ENCODE measurements at places on chromosomes 11 and 22. TPM values are rescaled to one million over a fixed set of nuclear protein-coding genes. Genes with fewer than 3 reads are reported as not detected.

The KRTAP5-9 gene
- total RNA-seq, result not detected

The RAG2 gene
- total RNA-seq, result not detected

The GAS2L1 gene
- not detected for total RNA-seq

The PRG2 gene
- total RNA-seq, result 1.4 TPM

The ATG2A gene
- total RNA-seq, result 24.1 TPM

The F2 gene
- 0.17 TPM for total RNA-seq

The GNG3 gene
- total RNA-seq, result not detected

The MPEG1 gene
- 0.11 TPM for total RNA-seq

The PRDM11 gene
- total RNA-seq, result 6.6 TPM

The MTA2 gene
- total RNA-seq, result 259 TPM

DNA sequence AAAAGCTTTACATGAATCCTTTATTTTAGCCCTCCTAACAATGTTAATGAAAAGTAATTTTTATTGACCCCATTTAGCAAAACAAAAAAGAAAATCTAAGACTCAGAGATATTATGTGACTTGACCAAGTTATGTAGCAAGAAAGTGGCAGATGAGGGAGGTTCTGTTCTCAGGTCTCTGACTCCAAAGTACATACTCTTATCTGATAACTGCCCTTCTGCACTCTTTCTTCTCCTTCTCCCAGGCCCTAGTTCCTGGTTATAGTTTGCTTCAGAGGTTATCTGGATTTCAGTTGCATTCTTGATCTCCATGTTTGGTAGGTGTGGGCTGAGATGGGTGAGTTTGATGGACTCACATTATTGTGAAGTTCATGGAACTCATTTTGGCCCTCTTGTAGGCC lies 4.5 kb downstream of the OR9Q2 start:
- H3K36me3 ChIP-seq, result no peaks in the 10 kb centered on the region
- peaks cover 12% of the 10 kb centered on the region for H3K27me3 ChIP-seq

- no peak for DNase-seq
- H3K4me3 ChIP-seq, result peak overlapping the region; percentile 79
- H3K4me1 ChIP-seq, result peaks cover 72% of the 10 kb centered on the region
- H3K36me3 ChIP-seq, result no peaks in the 10 kb centered on the region
Observed at GRCh38 chr11:96257972-96258934, 84.7 kb downstream of the MAML2 start.

- no peaks in the 10 kb centered on the region for H3K36me3 ChIP-seq
- H3K4me1 ChIP-seq, result no peaks in the 10 kb centered on the region
- no peaks in the 10 kb centered on the region for H3K27me3 ChIP-seq
- H3K27ac ChIP-seq, result no peak overlapping the region
- no peak for DNase-seq
Observed at GRCh38 chr22:20218326-20218872, 49.7 kb downstream of the RTN4R start.

DNA sequence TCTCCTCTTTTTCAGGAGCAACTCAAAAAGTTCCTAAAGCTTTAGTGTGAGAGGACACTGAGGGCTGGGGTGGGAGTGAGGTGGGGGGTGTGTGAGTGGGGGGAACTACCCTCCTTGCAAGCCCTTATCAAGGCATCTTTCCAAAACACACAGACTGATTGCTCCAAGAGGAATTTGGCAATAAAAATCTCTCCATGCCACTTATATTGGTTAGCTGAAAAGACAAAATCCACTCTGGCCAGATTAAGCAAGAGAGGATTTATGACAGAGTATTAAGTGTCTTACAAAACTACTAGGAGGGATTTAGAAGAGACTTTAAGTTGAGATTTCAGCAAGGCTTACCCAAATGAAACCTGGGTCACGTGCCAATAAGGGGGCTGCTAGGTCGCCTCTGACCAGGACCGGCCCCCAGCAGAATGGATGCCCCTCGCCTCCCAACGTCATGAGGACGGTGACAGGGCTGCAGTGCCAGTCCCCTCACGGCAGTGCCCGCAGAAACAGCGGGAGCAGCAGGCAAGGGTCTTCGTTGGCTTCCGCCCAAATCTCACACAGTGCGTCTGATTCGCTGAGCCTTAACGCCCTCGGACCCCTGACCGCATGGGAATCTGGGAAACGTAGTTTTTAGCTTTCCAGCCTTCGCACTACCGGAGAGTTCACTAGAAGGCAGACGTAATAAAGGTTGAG lies 22.1 kb upstream of the CTR9 start:
- no peak for DNase-seq
- H3K36me3 ChIP-seq, result no peaks in the 10 kb centered on the region
- no peak overlapping the region for H3K27ac ChIP-seq
- H3K27me3 ChIP-seq, result peaks cover 13% of the 10 kb centered on the region

- H3K27me3 ChIP-seq, result no peaks in the 10 kb centered on the region
- peak overlapping the region; percentile 32 for H3K4me3 ChIP-seq
- peaks cover 24% of the 10 kb centered on the region for H3K36me3 ChIP-seq
- H3K27ac ChIP-seq, result peak overlapping the region; percentile 93
- DNase-seq, result no peak
- H3K4me1 ChIP-seq, result peaks cover 35% of the 10 kb centered on the region
Observed at GRCh38 chr11:18332891-18333290, 10.5 kb downstream of the GTF2H1 start.

- DNase-seq, result no peak
- H3K27me3 ChIP-seq, result no peaks in the 10 kb centered on the region
- H3K27ac ChIP-seq, result no peak overlapping the region
- no peaks in the 10 kb centered on the region for H3K36me3 ChIP-seq
Observed at GRCh38 chr11:86941077-86941870, 13.9 kb downstream of the FZD4 start.

DNA sequence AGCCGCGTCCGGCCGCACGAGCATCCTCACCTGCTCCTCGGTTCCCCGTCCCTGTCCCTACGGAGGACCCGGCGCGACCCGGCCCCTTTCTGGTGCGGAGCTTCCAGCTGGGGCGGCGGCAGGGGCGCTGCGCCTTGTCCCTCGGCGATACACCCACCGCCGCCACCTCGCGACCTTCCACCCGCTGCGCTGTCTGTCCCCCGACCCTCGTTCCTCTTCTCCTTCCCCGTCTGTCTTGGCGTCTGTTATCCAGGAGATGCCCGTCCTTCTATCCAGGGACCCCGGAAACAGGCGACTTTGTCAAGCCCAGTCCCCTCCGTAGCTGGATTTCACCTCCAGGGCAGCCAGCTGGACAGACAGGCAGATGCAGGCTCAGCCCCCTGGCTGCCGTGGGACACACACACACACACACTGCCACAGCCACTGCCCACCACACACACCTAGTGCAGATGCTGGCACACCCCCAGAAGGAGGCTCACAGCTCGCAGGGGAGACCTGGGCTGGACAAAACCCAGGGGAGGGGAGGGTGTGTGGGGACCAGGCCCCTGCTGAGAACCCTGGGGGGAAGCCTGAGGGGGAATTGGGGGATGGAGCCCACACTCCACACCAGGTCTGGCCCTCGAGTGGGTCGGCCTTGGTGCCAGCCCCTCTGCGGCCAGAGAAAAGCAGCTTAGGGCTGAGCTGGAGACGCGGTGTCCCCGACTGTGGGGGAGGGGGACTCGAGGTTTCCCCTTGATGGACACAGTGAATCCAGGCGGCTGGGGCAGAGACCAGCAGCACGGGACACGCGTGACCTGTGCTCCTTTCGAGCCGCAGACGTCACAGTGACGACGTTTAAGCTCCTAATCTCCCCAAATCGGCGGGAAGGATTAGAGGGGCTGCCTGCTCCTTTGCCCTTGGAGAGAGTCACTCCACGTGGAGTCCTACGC lies 788 bp downstream of the DRD4 start:
- no peak for DNase-seq
- H3K4me3 ChIP-seq, result no peak overlapping the region
- H3K36me3 ChIP-seq, result no peaks in the 10 kb centered on the region
- no peak overlapping the region for H3K27ac ChIP-seq
- peaks cover 22% of the 10 kb centered on the region for H3K27me3 ChIP-seq

DNA sequence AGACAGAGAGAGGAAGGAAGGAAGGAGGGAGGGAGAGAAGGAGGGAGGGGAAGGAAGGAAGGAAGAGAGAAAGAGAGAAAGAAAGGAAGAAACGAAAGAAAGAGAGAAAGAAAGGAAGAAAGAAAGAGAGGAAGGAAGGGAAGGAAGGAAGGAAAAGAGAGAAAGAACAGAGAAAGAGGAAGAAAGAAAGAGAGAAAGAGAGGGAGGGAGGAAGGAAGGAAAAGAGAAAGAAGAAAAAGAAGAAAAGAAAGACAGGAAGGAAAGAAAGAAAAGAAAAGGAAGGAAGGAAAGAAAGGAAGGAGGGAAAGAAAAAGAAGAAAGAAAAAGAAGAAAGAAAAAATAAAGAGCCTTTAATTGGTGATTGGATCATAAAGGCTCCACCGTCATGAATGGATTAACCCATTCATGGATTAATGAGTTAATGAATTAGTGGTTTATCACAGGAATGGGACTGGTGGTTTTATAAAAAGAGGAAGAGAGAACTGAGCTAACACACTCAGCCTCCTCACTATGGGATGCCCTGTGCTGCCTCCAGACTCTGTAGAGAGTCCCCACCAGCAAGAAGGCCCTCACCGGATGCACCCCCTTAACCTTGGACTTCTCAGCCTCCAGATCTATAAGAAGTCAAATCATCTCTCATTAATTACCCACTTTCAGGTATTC lies 9.0 kb upstream of the PLAAT2 start:
- no peaks in the 10 kb centered on the region for H3K36me3 ChIP-seq
- no peak for DNase-seq
- peak overlapping the region; percentile 36 for H3K27ac ChIP-seq
- H3K4me1 ChIP-seq, result peaks cover 70% of the 10 kb centered on the region
- H3K27me3 ChIP-seq, result no peaks in the 10 kb centered on the region
- H3K4me3 ChIP-seq, result peak overlapping the region; percentile 13

GRCh38 chr22:26238596-26238995 lies 69.3 kb downstream of the SEZ6L start:
- H3K4me3 ChIP-seq, result no peak overlapping the region
- H3K27me3 ChIP-seq, result peaks cover 26% of the 10 kb centered on the region
- H3K27ac ChIP-seq, result no peak overlapping the region

DNA sequence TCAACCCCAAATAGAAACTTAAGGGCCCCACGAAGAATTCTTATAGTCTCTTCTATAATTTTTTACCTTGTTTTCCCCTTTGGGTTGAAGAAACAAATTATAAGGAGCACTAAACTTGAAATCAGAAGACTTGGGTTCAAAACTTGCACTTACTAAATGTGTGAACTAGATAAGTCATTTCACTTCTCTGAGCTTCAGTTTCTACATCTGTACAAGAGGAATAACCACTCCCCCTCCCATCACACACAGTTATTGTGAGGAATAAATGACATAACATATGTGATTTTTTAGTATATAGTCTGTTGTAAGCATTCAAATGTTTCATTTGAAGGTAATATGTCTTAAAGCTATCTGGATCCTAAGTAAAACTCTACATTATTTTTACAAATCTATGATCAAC lies 78.8 kb downstream of the LIF start:
- no peak for DNase-seq
- no peaks in the 10 kb centered on the region for H3K36me3 ChIP-seq
- no peak overlapping the region for H3K4me3 ChIP-seq
- H3K4me1 ChIP-seq, result no peaks in the 10 kb centered on the region
- H3K27ac ChIP-seq, result no peak overlapping the region
- peaks cover 8% of the 10 kb centered on the region for H3K27me3 ChIP-seq

DNA sequence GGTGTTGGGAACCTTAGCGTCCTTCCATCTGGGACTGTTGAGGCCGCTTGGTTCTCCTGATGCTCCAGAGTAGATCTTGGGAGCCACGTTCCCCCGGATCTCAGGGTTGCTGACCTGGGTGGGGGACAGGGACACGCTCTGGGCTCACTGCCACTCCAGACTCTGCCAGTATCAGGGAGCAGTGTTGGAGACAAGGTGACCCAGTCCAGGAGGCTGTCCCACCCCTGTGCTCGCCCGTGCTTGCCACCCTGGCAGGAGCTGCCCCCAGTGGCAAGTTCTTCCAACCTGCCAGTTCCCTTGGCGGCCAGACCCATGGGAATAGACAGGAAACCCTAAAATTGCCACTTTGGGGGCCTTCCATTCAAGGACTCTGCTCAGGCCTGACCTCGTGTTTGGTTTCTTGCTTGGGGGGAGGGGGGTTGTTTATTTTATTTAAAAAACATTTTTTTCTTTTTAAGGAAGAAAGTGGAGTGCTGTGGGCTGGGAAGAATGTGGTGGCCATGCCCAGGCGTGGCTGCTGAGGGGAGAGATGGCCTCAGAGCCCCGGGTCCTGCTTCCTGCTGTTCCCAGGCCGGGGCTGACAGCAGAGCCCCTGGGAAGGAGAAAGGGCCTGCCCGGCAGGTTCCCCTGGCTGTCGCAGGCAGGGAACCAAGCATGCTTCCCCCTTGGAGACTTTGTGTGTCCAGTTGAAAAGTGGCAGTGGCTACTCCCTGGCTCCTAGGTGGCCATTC lies 7.2 kb downstream of the GRK2 start:
- H3K27me3 ChIP-seq, result no peaks in the 10 kb centered on the region
- DNase-seq, result no peak
- peaks cover 65% of the 10 kb centered on the region for H3K4me1 ChIP-seq

GRCh38 chr11:133078591-133079404 lies 453.5 kb downstream of the OPCML start:
- H3K36me3 ChIP-seq, result no peaks in the 10 kb centered on the region
- H3K4me3 ChIP-seq, result no peak overlapping the region
- no peak overlapping the region for H3K27ac ChIP-seq
- no peak for DNase-seq

DNA sequence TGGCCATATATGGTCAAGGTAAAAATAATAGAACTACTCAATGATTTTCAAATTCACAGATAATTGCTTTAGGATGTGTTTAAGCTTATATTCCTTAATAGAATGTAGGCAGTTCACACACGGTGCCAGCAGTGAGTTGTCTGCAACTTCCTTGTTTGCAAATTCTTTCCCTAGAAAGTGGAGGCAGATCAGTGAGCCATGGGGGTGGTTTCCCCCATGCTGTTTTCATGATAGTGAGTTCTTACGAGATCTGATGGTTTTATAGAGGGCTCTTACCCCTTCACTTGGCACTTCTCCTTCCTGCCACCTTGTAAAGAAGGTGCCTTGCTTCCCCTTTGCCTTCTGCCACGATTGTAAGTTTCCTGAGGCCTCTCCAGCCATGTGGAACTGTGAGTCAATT lies 111.8 kb upstream of the LMO1 start:
- H3K36me3 ChIP-seq, result no peaks in the 10 kb centered on the region
- no peak for DNase-seq
- no peak overlapping the region for H3K4me3 ChIP-seq
- H3K4me1 ChIP-seq, result no peaks in the 10 kb centered on the region

DNA sequence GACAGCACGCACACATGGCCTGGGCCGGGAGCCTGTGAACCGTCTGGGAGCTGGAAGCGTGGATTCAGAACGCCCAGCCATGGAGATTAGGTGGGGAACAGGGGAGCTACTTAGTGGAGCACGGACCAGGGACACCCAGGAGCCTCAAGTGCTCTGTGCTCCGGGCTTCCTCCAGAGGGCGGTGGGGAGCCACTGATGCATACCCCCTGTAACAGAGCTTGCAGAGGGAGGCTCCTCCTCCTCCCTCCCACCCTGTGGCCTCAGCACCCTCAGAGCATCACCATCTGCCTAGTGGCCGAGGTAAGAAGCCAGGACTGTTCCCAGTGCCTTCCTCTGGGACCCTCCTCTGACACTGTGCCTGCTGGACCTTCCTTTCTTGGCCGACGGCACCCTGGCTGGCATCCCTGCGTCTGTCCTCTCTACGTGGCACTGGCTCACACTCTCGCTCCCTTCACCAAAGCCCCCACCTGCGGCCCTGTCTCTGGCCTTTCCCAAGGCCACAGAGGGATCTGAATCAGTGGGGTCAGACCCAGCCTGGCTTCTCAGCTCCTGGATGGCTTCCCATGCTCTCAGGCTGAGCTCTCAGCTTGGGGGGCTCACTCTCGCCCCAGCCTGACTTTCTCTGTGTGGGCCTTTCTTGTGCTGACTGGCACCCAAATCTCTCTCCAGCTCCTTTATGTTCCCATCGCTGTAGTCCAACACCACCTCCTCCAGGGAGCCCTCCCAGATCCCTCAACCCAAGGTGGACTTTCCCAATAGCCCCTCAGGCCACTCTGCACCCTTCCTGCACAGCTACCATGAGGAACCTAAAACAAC lies 780.9 kb downstream of the BRD1 start:
- H3K27me3 ChIP-seq, result no peaks in the 10 kb centered on the region
- DNase-seq, result no peak
- no peaks in the 10 kb centered on the region for H3K36me3 ChIP-seq
- no peaks in the 10 kb centered on the region for H3K4me1 ChIP-seq
- no peak overlapping the region for H3K4me3 ChIP-seq
